ENCODE measurements at places on chromosomes 11 and 22.

- no peak for DNase-seq
Measured at GRCh38 chr11:46348566-46349401, 1.5 kb downstream of the DGKZ start.

- no peak for DNase-seq
Measured at GRCh38 chr11:126359431-126360048, 4.1 kb downstream of the ST3GAL4 start.

- no peak for DNase-seq
Measured at GRCh38 chr11:58058276-58059006, 27.7 kb downstream of the OR6Q1 start.

GRCh38 chr11:111441443-111441842 lies 62.4 kb upstream of the POU2AF1 start:
- DNase-seq: peak; percentile 30

DNA sequence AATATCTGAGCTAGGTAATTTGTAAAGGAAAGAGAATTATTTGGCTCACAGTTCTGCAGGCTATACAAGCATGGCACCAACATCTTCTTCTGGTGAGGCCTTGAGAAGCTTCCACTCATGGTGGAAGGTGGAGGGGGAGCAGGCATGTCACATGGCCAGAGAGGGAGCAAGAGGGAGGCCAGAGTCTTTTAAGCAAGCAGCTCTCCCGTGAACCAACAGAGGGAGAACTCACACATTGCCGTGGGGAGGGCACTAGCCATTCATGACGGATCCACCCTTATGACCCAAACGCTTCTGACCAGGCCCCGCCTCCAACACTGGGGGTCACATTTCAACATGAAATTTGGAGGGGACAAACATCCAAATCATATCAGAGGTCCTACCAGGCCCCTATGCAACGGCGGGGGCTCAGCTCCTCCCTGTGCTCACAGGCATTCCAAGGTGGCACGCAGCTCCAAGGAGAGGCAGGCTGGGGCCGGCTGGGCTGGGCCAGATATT lies 4.6 kb downstream of the C11orf96 start:
- peak; percentile 71 for DNase-seq

- no peak for DNase-seq
Measured at GRCh38 chr11:34850334-34850733, 65.8 kb downstream of the APIP start.
